ENCODE measurements at places on chromosomes 3 and 15.

DNA sequence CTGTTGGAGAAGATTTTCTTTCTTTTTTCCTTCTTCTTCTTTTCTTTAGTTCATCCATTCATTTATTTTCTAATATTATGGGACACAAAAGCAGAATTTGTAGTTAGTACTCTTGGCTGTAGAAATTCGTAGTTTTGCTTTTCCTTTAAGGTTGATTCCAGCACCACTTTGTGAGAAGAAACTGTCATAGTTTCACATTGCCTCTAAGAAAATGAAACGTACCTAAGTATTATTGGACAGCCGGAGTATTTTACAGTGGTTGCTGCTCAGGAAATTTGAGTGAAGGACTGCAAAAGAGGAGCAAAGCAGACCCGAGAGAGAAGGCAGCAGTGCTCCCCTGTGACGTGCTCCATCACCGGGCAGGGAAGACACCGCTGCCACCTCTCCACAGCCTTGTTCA is 48.1 kb downstream of the PLCL2 start:
- no peak for DNase-seq

DNA sequence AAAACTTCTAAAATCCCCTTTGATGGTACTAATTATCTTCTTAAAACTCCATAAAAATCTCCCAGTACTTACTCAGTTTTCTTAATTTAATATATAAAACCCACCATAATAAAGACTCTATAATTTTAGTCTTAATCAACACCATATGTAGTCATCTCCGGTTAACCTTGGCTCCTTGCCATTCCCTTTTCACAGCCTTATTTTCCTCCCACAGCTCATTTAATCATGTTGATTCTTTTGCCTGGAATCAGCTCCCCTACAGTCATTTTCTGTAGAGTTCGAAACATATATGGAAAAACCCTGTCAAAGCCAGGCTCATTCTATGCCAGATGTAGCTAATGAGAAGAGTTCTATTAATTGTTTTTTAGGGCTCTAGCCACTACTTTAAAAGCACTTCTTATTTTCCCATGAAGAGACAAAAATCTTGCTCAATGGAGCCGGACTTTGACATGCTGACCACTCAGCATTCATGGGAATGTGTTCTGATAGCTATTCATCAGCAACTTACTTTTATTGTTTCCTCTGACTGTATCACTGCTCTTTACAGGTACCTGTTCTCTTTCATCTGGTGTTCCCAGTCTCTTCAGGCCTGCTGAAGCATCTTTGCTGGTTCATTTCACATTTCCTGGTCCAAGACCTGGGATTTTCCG is 573.4 kb downstream of the NAALADL2 start:
- no peak for DNase-seq

- no peak for DNase-seq
Observed at GRCh38 chr3:55884491-55885285, 397.6 kb upstream of the WNT5A start.

DNA sequence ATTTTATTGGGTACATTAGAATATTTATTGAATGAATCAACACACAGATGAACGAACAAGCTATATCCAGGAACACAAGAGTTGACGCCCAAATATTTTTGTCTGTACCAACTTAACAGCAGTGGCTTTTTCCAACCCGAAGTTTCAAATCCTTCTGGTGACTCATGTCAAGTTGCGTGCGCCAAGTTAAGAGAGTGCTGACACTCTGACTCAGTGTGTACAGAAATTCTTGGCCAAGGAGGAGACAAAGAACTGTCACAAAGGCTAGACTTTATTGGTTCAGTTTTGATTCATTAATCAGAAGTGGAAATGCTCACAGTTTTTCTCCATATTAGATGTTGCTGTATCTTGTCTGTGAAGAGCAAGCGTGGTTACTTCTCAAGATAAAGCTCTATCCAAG is 59.6 kb upstream of the TSC22D2 start:
- DNase-seq = no peak

DNA sequence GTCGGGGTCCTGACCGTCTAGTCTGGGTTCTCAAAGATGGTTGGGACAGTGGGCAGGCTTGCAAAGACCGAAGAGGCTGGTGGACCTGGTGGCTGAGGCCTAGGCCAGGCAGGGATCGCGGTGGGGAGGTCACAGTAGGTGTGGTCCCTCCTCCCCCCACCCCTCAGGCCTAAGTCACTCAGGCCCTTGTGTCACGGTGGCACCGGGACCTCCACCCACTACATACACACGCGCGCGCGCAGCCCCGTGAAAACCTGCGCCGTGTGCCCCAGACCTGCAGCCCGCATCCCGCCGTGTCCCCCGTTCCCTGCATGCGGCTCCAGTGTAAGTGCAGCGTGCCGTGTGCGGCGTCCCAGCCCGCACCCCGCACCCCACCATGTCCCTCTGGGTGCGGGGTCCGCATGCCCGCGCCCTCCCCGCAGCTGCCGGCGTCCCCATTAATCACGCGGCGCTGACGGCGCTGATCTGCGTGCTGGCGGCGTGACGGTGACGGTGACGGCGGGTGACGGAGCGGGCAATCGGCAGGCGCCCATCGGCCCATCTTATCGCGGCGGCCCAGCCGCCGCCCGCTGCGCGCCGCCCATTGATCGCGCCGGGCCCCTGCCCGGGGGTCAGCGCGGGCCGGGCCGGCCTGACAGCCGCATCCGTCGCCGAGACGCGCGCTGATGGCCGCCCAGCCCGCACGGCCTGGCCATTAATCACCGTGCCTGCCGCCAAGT is 24.4 kb downstream of the SEC61A1 start:
- peak; percentile 66 for DNase-seq

- DNase-seq = no peak
Observed at GRCh38 chr3:188573956-188574355, 420.0 kb downstream of the LPP start.

DNA sequence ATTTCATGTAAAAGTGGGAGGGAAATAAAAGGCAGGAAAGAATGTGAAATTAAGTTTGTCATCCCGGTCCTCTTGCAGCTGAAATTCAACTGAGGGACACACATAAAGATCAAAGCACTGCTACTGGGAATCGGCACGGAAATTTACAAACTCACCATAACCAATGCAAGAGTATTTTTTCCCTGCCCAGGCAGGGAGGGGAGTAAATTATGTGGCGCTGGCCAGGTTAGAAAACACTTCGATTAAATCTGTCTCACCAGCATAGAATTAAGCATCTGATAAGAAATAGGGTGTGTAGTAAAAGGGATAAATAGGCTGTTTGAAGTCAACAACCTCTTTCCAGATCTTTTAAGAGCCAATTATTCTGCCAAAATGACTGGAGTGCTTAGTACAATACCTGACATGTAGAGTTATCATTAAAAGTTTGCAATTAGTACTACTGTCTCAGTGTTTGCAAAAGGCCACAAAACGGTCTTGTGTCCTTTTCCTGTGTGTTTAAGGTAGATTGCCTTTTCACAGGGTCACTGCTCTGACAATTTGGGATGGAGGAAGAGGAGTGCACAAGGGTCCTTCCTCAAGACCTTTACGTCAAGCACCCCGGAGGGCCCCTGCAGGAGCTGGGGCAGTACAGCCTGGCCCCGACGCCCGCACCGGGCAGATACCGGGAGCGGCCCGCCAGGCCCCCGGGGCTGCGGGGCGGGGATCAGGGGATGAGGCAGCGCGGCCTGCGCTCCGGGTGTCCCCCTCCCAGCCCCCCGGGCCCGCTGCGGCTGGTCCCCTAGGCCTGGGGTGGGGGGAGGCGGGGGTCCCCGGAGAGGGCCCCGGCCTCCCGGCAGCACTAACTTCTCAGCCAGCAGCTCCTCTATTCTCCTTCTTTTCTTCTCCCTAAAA is 651 bp downstream of the UBA3 start:
- peak; percentile 40 for DNase-seq

- no peak for DNase-seq
Observed at GRCh38 chr3:183411216-183411922, 17.1 kb downstream of the MCF2L2 start.

DNA sequence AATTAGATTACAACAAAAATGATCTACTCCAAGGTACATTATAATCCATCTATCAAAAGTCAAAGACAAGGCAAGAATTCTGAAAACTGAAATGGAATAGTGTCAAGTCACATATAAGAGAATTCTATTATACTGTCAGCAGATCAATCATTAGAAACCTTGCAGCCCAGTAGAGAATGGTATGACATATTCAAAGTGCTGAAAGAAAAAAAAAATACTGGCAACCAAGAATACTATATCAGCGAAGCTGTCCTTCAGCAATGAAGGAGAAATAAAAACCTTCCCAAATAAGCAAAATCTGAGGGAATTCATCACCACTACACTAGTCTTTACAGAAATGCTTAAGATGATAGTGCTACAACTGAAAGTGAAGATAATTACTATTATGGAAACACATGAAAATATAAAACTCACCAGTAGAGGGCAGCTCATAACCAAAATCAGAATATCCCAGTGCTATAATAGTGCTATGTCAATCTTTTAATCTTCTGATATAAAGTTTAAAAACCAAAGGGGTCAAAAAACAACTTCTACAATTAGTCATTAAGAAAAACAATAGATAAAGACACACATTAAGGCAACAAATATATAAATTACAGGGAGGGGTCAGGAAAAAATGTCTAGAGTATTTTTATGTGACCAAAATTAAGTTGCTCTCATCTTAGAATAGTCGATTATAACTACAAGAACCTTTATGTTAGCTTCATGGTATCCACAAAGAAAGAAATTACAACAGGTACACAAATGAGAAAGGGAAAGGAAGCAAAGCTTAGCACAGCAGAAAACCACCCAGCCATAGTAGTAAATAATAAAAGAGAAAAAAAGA is 190.7 kb upstream of the CNTN6 start:
- DNase-seq = no peak

GRCh38 chr3:56254835-56255234 is 213.4 kb downstream of the ERC2 start:
- DNase-seq = no peak

DNA sequence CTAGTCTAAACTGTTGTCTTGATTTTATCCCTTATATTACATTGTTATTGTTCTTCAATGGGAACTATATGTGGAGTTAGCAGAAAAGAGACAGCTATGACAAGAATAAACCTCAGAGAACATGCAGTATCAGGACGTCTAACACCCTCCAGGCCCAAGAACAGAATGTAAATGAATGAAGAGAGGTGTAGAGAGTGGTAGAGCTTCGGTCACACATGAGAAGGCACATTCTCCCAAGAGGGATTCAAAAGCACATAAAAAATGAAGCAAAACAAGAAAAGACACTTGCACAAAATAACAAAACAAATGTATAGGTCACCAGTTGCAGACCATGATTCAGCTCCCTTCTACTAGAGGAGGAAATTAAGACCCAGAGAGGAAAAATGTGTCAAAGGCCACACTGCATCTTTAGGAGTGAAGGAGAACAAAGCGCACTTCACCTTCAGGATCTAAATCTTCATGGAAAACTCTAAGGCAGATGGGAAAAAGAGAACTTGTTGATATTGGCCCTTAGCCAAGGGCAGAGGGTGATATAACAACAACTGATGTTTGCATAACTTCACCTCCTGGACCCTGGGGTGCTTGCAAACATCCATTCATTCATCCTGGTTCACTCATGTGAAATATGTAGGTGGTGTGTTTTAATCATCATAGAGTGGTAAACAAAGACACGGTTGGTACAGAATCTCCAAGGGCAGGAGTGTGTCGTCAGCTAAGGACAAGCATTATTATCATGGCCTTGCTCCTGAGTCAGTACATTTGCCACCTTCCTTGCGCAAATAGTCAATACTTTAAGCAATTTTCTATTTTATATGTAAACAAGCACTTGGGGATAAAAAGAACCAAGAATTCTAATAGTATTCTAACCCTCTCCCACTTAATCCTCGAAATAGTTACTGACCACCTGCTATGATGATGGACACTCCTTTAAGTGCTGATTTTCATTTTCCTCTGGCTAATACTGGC is 8.8 kb downstream of the NEK10 start:
- no peak for DNase-seq

DNA sequence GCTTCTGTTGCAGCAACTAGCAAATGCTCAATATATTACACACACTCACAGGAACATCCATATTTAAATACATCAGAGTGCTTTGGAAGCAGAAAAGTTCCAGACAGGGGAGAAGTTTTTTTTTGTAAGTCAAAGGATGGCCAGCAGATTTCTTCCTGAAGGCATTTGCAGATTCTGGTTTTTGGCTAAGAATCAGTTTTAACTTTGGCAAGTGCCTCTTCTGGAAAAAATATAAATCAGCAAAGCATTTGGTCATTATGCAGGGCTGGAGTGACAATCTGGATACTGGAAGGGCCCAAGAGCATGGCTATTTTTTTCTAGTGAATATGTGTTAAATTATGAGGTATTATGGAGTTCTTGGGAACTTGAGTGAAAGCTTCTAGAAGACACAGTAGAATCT is 495.3 kb upstream of the ARPP21 start:
- DNase-seq = no peak
